Astrocyte (in vitro differentiated cells and primary cell): ENCODE measurements at places on chromosomes 6 and 20. TPM values are rescaled to one million over a fixed set of nuclear protein-coding genes. Genes with fewer than 3 reads are reported as not detected.

GRCh38 chr20:19397666-19398065 is 185.2 kb downstream of the SLC24A3 start:
- no peak for DNase-seq

DNA sequence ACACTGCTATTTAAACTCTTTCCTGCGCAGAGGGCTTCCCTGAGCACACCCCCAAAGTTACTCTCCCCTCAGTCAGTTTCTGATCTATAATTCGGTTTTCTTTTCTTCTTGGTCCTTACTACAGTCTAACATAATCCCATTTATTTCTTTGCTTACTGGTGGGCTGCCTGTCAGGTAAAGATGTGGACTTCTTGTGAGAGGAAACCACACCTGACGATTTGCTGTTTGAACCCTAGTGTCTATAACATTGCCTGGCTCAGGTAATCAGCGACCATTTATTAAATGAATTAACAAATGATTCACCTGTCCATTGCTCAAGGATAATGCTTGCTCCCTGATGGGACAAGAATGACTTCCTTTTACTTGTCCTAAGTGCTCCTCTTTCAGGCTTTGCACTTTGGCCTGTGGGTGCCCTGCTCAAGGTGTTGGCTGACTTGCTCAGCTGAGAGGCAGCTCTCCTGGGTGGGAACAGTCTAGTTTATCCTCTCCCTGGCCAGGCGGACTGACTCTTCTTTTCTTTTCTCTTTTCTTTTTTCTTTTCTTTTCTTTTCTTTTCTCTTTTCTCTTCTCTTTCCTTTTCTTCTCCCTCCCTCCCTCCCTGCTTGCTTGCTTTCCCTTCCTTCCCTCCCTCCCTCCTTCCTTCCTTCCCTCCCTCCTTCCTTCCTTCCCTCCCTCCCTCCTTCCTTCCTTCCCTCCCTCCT is 233.1 kb downstream of the BCAS1 start:
- no peak for DNase-seq

DNA sequence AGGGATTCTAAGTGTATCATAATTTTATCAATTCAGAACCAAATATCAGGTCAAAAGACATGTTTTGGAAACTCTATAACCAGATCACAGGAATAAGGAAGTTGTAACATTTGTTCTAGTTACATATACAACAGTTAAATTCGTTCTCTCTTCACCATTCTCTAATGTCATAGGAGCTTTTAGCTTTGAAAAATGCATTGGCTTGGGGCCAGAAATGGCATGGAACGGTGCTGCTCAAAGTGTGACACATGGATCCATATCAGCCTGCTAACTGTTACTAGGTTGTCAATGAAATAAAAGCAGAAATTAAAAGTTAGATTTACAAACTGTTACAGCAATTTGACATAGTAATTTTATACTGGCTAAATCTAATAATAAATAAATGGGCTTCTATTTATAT is 120.3 kb downstream of the LCA5 start:
- no peak for DNase-seq

DNA sequence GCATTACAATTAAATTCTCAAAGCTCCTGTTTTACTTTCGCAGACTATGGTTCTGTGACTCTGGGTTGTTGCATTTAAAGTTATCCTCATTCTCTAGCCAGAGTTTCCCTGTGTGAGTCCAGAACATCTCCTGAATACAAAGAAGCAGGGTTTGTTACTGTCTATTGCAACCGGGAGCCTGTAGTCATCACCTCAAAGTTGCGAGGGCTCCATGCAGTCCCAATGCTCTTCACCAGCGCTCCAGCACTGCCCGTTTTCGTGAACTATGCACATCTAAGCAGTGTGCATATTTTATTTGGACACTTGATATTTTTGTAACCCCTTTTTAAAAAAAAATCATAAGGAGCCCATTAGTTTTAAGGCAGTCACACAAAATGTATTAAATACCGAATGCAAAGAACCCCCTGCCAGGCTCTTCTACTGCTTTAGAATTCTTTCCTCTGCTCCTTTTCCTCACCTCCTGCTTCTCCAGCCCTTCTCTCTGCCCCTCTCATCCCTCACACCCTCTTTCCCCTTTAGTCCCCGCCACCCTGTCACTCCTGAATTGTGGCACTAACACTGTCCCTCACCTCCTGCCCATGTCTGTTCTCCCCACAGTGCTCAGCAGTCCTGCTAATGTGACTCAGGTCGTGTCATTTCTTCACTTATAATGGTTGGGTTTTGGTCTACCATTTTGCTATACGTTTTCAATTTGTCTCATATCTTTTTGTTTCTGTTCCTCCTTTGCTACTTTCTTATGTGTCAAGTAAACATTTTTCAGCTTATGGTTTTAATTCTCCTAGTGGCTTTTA is 1.1 kb upstream of the HLA-C start:
- no peak for DNase-seq

SIRPD gene
- total RNA-seq = not detected in 2 replicates

- no peak for DNase-seq
Observed at GRCh38 chr6:36897609-36898008, 11.9 kb downstream of the C6orf89 start.

MMS22L gene
- total RNA-seq = 7.2 and 7.6 TPM in 2 replicates

DNA sequence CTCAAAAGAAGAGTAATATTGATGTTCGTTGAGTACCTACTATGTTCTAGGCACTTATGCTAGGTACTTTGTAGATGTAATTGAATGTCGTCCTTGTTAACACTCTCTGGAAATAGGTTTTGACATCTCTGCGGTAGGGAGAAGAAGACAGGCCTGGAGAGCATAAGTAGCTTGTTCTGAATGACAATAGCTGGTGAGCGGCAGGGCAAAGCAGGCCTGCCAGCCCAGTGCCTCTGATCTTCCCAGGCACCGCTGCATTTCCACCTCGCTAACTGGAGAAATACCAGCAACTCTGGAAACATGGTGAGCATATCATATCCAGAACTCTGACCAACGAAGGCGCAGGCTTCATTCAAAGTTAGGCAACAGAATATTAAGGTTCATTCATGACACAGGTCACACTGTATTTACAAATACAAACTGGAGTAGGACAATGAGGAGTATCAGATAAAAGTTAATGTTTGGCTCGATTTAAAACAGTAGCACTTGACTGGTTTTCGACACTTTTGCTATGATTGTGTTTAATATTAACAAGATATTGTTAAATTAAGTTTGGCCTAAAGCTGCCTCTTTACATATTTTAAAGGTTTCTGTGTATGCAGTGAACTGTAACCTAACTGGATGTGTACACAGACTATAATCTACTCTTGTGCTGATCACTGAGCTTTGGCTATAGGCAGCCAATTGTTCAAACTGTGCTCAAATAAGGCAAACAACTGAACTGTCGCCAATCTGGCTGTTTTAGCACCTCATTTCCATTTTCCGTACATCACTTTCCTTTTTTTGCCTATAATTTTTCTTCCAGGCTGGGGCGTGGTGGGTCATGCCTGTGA is 54.1 kb downstream of the PPP1R3G start:
- no peak for DNase-seq

- no peak for DNase-seq
Observed at GRCh38 chr6:11667876-11668275, 110.7 kb downstream of the ADTRP start.

ZSCAN31 gene
- total RNA-seq = 1.1 and 1.6 TPM in 2 replicates

WFDC9 gene
- total RNA-seq = not detected in 2 replicates

DNA sequence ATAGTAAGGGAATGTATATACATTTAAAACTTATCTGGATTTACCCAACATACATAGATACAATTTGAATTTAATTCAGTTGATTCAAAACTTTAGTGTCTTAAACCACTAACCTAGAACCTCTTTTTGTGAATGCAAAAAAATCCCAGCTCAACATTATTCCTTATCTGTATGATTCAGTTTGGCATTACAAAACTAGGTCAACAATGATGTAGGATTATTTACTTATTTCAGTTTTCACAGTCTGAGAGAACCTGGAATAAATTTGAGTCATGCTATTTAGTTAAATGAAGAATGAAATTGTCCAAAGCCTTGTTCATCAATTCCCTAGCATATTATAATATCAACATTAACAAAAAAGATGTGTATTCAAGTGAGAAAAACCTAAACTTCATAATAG is 7.4 kb upstream of the PLCB1 start:
- no peak for DNase-seq

CYP39A1 gene
- total RNA-seq = 0.72 and 0.84 TPM in 2 replicates

GRCh38 chr6:50271266-50271665 is 221.5 kb upstream of the DEFB112 start:
- no peak for DNase-seq
